Transverse colon (tissue), 4 donors: ENCODE measurements at places on chromosomes 2 and 18. TPM values are rescaled to one million over a fixed set of nuclear protein-coding genes. Genes with fewer than 3 reads are reported as not detected.

GRCh38 chr2:189426886-189427285, 14.4 kb upstream of the WDR75 start:
- no peak for DNase-seq

DNA sequence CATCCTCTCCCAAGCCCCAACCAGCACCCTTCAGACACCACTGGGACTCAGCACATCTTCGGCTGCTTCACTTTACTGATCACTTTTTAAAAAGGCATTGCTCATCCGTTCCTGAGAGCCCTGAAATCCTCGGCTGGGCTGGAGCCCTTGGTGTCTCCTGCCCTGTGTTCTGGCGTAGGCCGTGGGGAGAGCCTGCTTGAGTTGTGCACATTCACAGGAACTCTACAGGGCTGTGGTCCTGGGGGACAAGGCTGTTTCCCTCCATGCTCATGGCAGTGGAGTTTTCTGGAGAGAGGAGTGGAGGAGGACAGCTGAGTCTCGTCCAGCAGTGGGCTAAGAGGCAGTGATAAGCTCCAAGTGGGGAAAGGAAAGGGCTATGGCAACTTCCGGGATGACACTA, 15.9 kb downstream of the CENPA start:
- no peak for DNase-seq

DNA sequence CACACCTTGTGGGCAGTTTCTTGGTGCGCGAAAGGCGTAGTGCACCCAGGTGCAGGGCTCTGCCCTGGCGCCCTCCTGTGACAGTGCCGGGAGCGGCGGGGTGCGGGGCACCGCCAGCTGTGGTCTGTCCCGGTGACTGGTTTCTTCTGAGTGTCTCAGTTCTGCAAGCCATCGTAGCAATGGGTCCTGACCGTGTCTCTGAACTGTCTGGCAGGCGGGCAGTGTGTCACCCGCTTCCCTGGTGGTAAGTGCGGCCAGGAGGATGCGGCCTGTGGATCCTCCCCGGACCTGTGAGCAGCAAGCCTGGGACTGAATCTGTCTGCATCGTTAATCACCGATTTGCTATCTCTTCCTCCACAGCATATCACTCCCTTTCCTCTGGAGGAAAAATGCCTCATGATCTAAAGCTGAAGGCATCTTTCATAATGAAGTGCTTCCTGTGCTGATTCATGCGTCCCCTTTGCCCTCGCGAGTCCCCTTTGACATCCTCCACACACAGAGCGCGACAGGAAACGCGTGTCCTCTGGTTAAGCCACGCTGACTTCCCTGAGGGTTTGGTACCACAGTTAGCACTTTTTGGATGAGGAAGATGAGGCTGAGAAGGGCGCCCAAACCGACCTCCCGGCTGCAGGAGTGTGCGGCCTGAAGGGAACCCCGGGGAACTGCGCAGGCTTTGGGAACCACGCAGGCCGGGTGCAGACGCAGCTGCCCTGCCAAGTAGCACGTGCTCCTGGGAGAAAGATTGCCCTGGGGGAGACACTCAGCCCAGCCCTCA, 416.0 kb upstream of the HS6ST1 start:
- DNase-seq = no peak

DNA sequence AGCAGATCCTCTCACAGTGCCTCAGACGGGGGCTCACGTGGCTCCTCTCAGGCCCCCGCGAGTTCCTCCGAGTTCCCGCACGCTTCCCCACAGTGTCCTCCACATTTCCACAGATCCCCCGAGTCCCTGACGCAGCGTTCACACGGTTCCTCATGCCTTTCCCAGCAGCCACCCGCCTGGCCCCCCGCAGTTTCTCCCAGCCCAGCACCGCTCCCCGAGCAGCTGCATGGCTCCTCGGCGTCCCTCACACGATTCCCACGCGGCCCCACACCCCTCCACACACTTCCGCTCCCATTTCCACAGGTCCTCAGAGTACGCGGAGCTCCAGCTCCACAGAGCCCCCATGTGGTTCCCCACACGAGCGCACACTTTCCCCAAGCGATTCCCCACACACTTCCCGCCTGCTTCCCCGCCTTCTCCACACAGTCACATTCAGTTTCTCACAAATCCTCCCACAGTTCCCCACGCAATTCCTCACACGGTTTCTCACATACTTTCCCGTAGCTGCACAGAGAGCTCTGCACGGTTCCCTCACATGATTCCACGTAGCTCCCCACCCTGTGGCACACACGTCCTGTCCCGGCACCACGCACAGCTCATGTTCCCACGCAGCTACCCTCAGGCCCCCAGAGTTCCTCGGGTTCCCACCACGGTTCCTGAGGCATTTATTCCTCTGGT, 39.9 kb downstream of the KIF1A start:
- DNase-seq = no peak

- no peak for DNase-seq
Observed at GRCh38 chr18:42549596-42549995, 565.9 kb downstream of the RIT2 start.

DNA sequence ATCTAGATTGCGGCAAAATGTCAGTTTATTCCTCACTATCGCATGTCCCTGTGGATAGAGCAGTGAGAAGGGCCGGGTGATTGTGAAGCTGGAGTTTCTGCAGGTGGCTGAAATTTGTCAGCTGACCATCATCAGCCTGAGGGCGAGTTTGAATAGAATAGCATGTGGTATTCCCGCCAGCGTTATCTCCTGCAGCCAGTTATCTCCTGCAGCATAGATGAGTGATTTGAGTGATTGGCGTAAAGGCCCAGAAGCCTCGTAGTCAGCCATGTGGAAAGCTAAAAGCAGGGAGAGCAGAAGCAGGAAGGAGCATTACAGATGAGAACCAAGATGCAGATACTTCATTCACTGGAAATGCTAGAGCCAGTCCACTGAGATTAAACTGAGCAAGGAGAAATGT, 65.5 kb downstream of the CABLES1 start:
- DNase-seq = no peak

- DNase-seq = no peak
Observed at GRCh38 chr18:5237083-5237722, 40.1 kb upstream of the AKAIN1 start.

DNA sequence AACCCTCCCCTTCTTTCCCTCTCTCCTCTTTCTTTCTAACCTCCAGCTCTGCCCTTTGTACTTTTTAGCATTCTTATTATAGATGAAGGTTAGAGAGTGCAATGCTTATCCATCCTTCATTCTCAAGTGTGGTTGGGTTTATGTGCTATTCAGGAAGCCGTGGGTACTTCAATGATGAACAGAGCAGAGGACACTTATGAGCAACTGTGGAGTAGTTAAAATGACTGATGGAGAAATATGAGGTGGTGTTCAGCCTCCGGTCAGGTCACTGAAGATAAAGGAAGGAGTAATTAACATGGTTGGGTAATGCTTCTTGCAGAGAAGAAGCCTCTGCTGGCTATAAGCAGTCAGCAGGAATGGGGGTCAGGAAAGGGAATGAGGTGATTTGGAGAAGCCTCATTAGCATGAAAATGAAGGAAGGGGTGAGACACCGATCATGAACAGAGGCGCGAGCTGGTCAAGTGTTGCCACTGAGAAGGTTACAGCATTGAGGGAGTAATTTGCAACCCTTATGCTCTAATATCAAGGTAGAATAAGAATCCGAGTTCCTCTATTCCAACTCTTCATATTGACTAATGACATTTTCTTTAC, 174.7 kb downstream of the LPIN1 start:
- no peak for DNase-seq

DNA sequence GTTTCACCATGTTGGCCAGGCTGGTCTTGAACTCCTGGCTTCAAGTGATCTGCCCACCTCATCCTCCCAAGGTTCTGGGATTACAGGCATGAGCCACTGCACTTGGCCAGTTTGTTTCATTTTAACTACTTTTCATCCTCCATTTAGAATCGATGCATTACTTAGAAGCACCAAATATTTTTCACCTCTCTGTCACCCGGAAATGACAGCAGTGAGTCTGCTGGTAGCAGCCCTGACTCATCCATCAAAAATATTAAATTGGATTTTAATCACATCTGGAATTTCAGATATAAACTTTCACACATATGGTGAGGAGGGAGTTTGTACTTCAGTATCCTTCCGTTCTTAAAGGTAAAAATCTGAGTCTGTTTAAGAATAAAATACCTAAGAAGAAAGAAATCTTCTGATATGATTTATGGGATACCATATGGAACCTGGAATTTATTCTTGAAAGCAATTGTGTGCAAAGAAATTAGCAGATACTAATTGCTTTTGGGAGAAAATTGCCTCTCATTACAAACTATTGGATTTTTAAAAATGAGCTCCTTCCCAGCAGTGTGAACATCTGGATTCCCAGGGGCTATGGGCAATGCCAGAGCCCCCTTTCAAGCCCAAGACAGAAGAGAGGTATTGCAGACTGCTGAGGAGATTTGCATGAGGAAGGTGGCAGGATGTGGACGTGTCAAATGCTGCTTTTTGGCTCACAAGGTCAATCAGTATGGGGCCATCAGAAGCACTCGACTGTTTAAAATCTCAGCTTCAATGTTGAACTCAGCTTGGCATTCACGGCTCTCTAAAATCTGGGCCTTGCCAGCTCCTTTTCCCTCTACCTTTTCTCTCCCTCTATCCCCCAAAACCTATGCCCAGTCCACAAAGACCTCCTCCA, 279.5 kb upstream of the SIX2 start:
- no peak for DNase-seq

DNA sequence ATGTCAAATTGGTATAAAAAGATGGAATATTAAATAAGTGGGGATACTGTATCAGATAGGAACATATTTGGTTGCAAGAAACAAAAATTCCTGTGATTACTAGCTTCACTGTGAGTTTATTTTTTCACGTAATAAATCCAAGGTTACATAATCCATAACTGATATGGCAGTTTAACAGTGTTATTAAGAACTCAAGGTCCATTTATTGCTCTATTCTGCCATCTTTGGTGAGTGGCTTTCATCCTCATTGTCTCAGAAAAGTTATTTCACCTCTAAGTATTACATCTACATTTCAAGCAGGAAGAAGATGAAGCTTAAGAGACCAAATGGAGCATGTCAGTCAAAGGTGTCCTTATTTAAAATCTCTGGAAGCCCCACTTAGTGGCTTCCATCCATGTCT, 37.2 kb downstream of the YIPF4 start:
- no peak for DNase-seq

GRCh38 chr2:183359867-183360266, 235.6 kb downstream of the NUP35 start:
- no peak for DNase-seq

- no peak for DNase-seq
Observed at GRCh38 chr2:12514631-12515437, 201.9 kb upstream of the TRIB2 start.

DNA sequence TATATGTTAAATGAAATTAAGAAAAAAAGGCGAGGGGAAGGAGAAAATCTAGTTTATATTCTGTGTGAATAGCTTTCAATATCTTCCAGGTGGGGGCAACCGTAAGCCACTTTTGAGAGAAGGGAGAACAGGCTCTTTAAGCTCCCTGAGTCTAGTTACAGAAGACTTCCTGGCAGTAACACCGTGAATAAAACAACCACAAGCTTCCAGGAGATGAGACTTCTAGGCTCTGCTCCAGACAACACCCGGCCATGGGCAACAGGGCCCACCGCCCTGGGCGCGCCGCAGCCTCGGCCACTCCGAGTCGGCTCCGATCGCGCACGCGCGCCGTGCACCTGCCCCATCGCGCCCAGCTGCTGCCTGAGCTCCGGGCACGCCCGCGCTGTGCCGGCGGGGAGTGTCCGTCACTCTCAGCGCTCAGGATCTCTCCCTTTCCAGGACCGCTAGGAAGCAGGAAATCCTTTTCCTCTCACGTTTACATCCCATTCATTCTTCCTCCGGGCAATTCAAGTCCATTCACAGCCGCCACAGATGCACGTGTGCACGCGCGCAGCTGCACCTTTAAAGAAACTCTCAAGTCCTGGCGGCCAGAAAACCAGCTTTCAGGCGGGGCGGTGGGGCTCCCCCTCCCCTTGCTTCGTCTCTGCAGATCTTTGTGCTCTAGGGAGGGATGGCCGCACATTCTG, 19.4 kb upstream of the PAX3 start:
- DNase-seq = peak; percentile 75

- DNase-seq = no peak
Observed at GRCh38 chr2:58194458-58194857, 46.7 kb downstream of the FANCL start.

DNA sequence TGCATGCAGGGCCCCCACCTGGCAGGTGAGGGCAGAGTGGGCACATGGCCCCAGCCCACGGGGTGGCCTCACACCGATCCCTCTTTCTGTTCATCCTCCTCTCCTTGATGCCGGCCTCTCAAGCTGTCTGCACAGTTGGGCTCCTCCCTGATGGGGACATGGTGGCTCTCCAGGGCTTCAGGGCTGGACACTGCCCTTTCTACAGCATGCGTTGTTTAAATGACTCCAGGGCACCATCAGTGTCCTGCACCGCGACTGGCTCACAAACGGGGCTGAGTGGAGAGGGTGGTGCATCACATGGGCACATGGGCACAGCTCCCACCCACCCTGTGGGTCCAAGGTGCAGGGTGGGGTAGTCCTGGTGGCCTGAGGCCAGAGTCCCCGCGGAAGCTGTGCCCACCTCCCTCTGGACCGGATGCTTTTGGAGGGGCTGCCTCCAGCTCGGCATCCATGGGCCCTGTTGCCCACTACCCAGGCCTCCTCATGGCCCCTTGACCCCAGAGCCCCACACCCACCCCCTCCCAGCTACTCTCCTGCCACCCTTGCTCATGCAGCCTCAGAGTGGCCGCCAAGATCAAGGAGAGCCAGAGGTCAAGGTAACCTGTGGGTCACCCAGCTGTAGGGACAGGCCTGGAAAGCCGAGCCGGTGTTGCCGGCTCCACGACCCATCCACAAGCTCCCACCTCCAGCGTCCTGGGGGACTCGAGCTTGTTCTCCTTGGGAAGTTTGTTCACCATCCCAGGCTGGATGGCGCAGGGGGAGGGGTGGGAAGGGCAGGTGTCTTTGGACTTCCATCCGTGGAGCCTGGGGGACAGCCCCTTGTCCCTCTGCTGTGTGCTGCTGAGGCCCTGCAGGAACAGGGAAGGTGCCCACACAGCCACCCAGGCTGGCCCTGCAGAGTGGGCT, 12.3 kb upstream of the SNED1 start:
- peak; percentile 5 for DNase-seq

DNA sequence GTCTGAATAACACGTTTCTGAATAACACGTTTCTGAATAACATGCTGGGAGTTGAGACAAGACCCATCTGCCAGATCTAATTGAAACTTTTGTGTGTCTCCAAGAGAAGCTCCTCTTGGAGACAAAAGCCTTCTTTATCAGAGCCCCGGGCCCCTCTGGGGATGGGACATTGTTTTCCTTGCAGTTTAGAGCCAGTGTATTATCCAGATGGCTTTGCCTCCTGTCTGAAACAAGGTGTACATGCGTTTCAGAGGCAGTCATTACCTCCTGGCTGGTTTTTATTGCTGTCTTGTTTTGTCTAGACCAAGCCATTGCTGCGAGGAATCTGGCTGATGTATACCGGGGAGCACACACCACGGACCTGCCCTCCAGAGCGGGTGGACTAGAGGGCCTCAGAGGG, 7.8 kb downstream of the FOSL2 start:
- DNase-seq = no peak

Gene MATN3
- 0.27 TPM for total RNA-seq

Gene PARD3B
- total RNA-seq = 43.0 TPM

Gene CCDC121
- 4.3 TPM for total RNA-seq

Gene ERCC3
- 47.2 TPM for total RNA-seq

Gene STARD6
- total RNA-seq = not detected

Gene VWA3B
- total RNA-seq = not detected

Gene TOGARAM2
- total RNA-seq = not detected

Gene CFC1B
- not detected for total RNA-seq

Gene TMEM178A
- total RNA-seq = 6.8 TPM

Gene MAPK4
- 1.6 TPM for total RNA-seq
